Stimulated activated CD4-positive, alpha-beta T cell treated with anti-CD3 and anti-CD28 coated beads, Interleukin-1b, Interleukin-23, amount 100 ng/mL, for 4 hours (primary cell): ENCODE measurements at places on chromosomes 16 and 17.

GRCh38 chr16:11224894-11225676, 30.9 kb downstream of the SOCS1 start:
- DNase-seq: peak; percentile 71

DNA sequence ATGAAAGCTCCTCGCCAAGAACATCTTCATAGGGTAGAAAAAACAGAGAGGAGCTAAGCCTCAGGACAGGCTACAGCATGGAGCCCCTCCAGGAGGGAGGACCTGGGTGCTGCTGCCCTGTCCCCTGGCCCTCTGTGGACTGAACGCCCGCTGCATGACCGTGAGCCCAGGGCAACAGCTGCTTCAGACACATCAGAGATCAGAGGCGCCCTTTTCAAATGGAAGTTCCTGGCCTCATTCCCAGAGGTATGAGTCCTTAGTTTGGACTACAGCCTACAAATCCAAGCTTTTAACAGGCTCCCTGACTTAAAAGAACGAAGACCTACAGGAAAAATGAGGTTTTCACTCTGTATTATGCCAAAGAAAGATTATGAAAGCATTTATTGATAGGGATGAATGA, 48.5 kb downstream of the ZNF18 start:
- DNase-seq: no peak

- DNase-seq: no peak
Observed at GRCh38 chr16:65739518-65739917, 617.7 kb upstream of the CDH11 start.

- DNase-seq: no peak
Observed at GRCh38 chr16:48310908-48311641, 63.7 kb upstream of the ABCC11 start.

- no peak for DNase-seq
Observed at GRCh38 chr17:49379926-49380325, 17.9 kb upstream of the ZNF652 start.

- no peak for DNase-seq
Observed at GRCh38 chr17:32878211-32878610, 1.3 kb upstream of the MYO1D start.

DNA sequence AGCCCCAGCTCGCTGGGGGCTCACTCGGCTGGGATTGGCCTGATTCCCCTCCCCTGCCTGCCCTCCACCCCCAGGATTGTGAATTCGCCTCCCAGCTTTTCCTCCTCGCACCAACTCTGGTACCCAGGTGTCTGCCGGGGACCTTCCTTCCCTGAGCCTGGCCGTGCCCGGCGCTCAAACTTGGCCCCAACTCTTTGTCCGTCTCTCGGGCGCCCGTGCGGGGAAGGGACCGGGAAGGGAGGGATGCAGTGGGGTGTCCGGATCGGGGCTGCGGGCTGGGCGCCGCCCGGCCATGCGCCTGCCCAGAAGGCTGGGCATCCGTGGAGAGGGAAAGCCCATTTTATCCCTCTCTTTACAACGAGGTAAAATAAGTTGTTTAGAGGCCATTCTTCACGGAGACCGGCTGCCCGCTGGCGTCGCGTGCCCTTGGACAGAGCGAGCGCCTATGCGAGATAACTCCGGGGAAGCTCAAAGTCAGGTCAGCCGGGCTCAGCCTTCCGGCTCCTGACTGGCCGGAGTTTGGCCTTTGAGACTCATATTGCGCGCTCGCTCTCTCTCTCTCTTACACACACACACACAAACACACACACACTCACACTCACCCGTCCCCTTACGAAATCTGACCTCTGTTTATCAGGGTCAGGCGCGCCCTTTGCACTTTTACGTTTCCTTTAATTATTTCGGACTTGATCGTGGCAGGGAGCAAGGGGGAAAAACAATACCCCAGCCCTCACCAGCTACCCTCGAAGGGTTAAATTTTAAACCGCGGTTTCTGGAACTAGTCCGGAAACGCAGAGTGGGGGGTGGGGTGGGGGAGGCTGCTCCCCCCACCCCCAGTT, 774 bp upstream of the MAF start:
- no peak for DNase-seq

- DNase-seq: no peak
Observed at GRCh38 chr16:90044111-90044551, 24.9 kb upstream of the DBNDD1 start.

GRCh38 chr17:5424909-5425308, 4.9 kb downstream of the RPAIN start:
- DNase-seq: no peak

DNA sequence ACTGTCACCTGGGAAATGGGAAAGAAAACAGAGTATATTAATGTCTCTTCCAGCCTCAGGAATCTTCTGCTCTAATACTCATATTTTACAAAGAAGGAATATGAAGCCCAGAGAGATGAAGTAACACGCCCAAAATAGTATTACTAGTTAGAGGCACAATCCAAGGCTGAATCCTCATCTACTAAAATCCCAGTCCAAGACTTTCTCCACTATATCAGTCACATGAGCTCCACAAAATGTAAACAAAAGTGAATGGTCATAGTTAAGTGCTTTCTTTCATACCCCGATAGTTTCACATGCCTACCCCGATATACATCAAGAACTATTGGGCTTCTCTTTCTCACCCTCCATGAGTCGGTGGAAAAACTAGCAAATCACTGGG, 965 bp downstream of the INTS2 start:
- DNase-seq: no peak

- DNase-seq: peak; percentile 58
Observed at GRCh38 chr17:3754458-3755334, 31.0 kb downstream of the HASPIN start.

DNA sequence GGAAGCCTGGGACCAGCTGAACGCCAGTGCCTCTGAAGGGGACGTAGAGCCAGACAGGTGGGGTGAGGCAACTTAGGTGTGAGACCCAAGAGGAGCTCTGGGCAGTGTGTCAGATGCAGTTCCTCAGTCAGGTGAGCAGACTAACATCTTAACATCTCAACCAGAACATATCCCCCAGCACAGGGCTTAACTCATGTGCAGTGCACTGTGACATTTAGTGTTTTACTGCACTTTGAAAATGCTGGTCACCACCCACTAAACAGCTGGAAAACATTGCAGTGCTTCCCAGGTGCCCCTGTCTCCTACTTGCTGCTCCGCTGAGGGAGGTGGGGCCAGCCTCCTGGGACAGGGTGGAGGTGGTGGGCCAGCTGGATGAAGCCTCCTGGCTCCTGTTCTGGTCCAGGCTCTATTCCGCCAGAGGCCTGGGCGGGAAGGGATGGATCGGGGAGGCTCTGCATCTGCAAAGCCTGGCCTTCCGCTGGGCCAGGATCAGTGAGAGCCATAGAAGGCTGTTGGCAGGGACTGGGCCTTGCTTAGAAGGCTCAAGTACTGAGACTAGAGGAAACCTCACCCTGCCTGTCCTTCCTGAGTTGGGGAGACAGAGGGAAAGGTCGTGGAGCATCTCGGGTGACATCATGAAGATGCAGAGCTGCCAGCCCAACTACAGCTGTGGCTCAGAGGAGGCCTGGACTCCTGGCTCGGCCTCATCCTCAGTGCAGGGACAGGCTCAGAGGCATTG, 7.9 kb upstream of the MRC2 start:
- DNase-seq: no peak

- no peak for DNase-seq
Observed at GRCh38 chr17:31574458-31574857, 183.0 kb downstream of the RAB11FIP4 start.

DNA sequence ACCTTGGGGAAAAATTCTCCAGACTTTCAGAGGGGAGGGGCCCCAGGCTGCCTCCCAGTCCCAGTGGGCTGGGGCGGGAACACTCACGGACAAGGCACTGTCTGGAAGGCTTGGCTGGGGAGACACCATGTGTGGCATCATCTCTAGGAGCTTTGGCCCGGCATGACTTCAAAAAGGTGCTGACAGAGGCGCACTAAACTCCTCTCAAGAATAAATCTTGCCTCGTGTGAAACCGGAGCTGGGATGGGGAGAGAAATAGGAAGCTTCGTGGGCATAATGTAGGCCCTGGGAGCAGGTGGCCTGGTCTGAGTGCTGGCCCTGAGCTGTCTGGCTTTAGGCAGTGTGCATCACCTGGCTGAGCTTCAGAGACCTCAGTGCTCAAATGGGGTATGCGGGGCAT, 5.7 kb downstream of the WSCD1 start:
- DNase-seq: no peak

DNA sequence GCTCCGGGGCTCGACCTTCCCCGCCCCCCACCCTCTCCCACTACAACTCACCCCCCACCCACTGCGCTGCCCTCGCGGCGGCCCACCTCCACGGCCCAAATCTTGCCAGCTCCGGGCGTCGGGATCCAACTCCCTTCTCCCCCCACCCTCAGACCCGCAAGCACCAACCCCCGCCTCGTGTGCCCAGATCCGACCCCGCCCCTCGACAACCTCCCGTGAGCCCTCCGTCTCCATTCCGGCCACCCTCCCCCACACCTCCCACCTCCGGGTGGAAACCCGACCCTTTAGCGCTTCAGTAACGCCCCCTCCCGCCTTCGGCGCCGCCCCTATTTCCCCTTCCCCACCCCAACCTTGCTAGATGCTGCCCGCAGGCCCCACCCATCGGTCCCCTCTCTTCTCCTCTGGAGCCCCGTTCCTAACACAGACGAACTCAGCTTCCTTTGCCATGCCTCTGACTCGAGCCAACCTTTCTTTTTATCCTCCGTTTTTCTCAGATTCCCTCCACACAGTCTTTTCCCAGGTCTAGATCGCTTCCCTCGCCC, 717 bp downstream of the UBE2Z start:
- peak; percentile 94 for DNase-seq

DNA sequence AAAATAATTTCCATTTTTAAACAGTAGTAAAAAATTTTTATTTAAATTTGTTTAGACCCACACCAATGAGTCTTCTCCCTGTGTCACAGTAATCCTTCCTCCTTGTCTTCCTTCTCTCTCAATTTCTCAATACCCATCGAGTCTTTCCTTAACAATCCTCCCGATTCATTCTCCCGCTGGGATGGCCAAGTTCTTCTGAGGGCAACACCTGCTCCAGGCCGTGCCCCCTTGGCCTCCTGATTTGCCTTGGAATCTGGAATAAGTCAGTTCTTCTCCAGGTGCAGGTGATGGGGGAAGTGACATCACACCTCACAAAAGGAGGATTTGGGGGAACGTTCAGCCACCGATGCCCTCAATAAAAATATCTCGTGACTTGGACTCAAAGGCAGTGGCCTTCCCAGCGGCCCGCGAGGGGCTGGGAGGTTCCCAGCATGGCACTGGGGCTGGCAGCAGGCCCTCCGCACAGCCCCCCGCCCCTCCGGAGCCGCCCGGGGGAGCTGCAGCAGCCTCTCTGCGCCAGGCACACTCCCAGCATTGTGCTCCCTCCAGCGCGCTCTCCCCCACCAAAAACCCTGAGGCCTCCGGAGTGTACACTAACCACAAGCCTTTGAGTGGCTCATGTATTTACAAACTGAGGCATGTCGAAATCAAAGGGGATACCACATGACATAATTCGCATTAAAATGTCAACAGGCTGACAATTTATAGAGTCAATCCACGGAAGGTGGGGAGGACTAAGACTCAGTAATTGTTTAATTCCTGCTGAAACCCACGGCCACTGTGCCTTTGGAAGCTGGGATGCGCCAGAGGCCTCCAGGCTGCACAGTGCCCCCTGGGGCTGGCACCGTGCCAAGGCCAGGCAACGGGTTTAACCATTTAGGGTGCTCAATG, 120.5 kb downstream of the ZFHX3 start:
- no peak for DNase-seq

GRCh38 chr16:66953462-66954096, 7.5 kb upstream of the CES3 start:
- DNase-seq: no peak
